Renal cortical epithelial cell (primary cell): ENCODE measurements at places on chromosomes 1 and 21. TPM values are rescaled to one million over a fixed set of nuclear protein-coding genes. Genes with fewer than 3 reads are reported as not detected.

DNA sequence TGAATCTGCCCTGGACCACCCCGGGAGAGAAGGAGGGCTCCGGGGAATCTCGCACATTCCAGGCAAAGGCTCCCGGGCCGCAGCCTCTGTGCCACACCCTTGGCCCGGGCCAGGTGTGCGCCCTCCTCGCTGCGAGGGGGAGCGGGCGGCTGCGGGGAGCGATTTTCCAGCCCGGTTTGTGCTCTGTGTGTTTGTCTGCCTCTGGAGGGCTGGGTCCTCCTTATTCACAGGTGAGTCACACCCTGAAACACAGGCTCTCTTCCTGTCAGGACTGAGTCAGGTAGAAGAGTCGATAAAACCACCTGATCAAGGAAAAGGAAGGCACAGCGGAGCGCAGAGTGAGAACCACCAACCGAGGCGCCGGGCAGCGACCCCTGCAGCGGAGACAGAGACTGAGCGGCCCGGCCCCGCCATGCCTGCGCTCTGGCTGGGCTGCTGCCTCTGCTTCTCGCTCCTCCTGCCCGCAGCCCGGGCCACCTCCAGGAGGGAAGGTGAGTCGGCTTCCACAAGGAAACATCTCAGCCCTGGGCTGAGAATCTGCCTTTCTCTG lies at the start of gene LAMC2:
Gene LAMC2, plus strand, starts transcription at position 324 of the 550 bp plus-strand sequence. Its CDS starts 89 bp downstream, at position 413.
- DNase-seq, result peak; percentile 96

Gene BGLAP
- 0.15 TPM in 1 of 2 replicates, not detected in the other for total RNA-seq

Gene OR2T27
- not detected in 2 replicates for total RNA-seq

Gene WDR64
- 0.35 TPM in 1 of 2 replicates, not detected in the other for total RNA-seq

Gene TRIM45
- total RNA-seq, result 1.2 and 7.1 TPM in 2 replicates

- DNase-seq, result no peak
Observed at GRCh38 chr1:180540697-180541594, 17.8 kb upstream of the OVAAL start.

DNA sequence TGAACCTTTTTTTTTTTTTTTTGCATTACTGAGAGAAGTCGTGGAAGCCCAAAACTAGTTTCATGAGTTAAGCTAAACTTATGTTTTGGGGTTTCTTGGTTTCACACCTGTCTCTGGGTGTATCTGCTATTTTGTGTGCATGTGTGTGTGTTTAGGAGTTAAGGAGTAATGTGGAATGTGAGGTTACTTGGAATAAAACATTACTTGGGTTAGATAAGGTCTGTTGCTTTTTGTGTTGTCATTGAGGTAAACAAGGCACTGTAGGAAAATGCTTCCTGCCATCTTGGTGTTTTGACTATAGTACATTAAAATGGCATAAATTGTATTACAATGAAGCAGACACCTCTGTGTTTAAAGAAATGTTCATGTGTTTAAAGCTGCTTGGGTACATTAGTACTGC lies 2.9 kb downstream of the TENT5C start:
- no peak for DNase-seq

DNA sequence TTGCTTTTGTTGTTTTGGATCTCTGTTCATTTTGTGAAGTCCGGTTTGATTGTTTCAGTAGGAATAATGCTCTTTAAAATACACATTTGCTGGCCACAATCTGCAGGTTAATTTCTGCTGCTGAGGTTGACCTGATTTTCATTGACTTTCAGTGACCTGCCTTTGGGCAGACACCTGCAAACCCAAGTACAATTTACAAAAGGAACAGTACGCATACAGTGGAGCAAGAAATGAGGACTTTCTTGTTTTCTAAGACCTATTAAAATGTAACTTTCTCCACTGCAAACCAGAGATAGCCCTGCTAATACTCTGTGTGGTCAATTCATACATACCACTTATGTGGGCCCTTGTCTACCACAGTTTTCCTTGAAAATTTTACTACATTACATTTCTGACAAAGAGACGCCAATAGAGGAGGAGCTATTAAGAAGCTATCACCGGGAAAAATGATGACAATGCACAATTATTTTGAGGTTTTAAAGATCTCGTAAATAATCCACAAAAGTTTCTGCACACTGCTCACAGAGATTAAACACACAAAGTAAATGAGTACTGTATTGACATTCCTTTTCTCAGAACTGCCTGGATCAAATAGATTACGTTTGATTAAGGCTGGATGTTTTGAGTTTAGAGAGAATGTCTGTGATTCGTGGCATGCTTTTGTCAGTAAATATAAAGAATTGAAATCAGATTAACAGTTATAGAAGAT lies 141.9 kb downstream of the SDCCAG8 start:
- DNase-seq, result no peak

- peak; percentile 60 for DNase-seq
Observed at GRCh38 chr21:15015622-15016471, 49.0 kb downstream of the NRIP1 start.

- DNase-seq, result no peak
Observed at GRCh38 chr21:28419811-28420210, 572.9 kb downstream of the LTN1 start.

GRCh38 chr1:31744165-31744888 lies 19.8 kb downstream of the ADGRB2 start:
- no peak for DNase-seq

Gene SDHB
- total RNA-seq, result 123 and 183 TPM in 2 replicates

Gene RHD
- total RNA-seq, result not detected in 2 replicates

Gene CELA2B
- not detected in 2 replicates for total RNA-seq
